ENCODE measurements at places on chromosomes 5 and 9.

DNA sequence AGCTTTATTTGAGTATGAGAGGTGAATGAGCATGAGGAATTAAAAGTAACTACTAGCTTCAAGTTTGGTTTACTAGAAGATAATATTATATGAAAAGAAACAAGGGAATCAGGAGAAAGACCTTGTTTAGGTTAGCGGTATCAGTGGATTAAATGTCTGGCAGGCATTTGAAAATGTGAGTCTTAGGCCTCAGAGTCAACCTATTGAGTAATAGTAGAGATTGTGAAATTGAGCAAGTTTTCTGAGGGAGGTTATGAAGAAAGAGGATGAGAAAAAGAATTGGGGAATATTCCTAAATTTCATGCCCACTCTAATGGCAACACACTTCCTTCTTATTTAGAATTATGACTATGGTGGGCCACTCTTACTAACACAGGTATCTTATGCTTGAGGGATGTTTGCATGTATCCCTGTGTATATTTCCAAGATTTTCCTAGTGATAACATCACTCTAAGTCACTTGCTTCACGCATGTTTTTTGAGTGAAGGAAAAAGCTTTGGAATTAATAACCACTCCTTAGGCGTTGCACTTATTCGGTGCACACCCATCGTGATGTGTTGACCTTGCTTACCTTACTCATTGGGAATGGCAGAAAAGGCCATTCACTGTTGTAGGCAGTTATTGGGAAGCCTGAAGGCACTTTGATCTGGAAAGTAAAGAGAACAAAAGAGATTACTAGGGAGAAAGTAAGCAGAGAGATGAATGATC, 8.2 kb upstream of the ELL2 start:
- no peak for DNase-seq

- no peak for DNase-seq
Measured at GRCh38 chr5:169290895-169291294, 10.0 kb downstream of the SLIT3 start.

- DNase-seq = no peak
Measured at GRCh38 chr5:2014058-2014610, 131.4 kb upstream of the IRX4 start.

DNA sequence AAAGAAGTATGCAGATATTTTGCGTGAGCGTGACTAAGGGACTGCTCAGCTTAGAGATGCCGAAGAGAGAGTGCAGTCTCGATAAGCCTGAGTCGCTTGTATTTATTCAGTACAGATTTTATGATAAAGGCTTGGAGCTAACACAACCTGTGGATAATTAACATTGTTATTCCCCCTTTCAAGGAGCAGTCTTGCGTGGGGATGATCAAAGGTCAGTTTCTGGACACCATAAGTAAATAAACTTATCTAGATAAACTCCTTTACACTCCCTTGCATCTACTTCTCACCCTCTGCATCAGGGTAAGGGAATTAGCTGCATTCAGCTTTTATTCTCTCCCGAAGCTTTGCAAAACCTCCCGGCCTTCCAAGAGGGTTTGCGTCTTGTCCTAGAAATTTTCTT, 357.8 kb upstream of the ST8SIA4 start:
- no peak for DNase-seq

- no peak for DNase-seq
Measured at GRCh38 chr5:80206282-80206681, 49.6 kb downstream of the SERINC5 start.

- no peak for DNase-seq
Measured at GRCh38 chr9:98600631-98601030, 108.1 kb downstream of the GABBR2 start.

- no peak for DNase-seq
Measured at GRCh38 chr9:87422999-87423398, 74.7 kb upstream of the DAPK1 start.

DNA sequence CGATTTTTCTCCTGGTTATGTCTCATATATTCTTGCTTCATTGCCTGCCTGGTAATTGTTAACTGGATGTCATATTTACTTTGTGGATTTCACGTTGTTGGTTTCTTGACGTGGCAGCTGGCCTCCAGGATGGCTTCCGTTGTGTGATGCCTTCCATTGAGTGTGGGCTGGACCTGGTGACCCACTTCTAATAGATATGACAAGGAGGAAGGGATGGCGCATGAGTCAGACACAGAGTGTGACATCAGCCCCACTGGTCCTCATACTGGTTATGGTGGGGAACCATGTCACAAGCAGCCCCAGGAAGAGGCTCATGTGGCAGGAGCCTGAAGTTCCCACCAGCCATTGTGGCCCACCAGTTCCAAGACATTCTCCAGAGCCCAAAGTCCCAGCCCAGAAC, 6.4 kb upstream of the PAEP start:
- no peak for DNase-seq

DNA sequence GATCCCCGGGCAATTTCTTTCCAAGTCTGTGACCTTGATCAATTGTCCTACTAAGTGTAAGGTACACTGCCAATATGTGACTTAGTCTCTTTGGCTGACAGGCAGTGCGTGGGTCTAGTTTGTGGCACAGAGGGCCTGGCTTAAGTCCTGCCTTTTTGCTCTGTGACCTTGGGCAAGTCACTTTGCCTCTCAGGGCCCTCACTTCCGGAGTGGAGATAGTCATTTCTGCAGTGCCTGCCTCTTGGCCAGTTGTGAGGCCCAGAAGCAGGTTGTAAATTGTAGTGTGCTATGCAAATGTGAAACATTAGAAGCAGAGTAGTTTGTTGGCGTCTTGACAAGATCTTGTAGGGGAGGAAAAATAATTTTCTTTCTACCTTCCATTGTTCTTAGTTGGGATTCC, 39.0 kb downstream of the KIF4B start:
- DNase-seq = no peak

- DNase-seq = no peak
Measured at GRCh38 chr5:10124287-10124686, 125.4 kb downstream of the ATPSCKMT start.

DNA sequence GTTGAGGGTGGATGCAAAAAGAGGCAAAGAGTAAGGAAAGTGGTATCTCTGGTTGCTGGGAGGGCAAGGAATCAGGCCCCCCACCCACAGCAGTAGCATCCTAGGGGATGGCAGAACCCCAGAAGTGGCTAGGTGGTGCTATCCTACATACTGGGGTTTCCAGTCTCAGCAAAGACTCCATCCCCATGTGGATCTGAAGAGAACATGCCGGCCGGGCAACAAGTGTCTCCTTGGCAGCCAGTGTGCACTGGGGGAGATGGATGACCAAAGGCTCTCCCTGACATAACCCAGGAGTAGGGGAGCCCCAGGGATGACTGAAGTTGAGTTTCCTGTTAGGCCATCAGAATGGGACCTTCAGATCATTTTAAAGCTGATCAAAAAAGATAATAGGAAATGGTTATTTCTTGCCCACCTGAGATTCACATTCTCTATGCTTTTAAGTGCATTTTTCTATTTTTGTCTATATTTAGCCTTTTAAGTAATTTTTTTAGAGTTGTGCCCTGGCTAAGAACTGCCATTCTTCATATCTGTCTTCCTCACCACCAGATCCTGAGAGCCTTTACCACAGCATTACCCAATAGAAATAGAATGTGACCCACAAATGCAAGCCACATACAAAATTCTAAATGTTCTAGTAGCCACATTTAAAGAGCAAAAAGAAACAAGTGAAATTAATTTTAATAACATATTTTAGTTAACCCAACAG, 78.7 kb upstream of the SMIM23 start:
- DNase-seq = no peak

DNA sequence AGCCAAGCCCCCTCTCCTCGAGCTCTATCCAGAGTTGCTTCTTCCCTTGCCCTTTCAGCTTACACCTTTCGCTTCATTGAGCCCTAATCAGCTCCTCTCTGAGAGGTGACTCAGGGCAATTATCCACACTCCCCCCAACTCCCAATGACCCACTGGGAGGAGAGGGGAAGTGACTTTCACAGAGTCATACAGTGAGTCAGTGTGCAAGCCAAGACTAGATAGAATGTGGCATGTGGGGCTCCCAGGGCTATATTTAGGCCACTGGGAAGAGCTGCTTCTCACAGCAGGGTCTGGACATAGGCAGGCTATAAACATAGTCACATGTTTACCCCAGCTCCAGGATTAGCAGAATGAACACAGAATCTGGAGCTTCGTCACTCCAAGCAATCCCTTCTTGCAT, 57.4 kb downstream of the NRG2 start:
- DNase-seq = no peak

DNA sequence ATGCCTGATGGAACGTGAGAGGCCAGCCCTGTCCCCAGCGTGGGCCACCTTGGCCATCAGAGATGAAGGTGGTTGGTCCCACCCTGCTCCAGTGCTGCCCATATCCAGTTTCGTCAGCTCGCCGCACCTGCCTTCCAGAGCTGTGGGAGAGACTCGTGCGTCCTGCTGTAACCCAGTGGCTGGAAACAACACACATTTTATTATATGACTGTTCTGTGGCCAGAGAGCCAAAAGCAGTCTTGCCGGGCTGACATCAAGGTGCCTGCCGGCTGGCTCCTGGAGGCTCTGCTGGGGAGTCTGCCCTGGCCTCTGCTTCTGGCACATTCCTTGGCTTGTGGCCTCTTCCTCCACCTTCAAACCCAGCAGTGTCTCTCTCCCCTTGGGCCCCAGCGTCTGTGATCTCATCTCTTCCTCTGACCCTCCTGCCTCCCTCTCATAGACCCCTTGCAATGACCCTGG, 94.7 kb downstream of the RXRA start:
- no peak for DNase-seq

- DNase-seq = no peak
Measured at GRCh38 chr5:171624396-171624795, 161.2 kb upstream of the SMIM23 start.

- no peak for DNase-seq
Measured at GRCh38 chr5:44932922-44933585, 124.3 kb downstream of the MRPS30 start.

- no peak for DNase-seq
Measured at GRCh38 chr5:76954383-76954763, 1.5 kb downstream of the CRHBP start.

DNA sequence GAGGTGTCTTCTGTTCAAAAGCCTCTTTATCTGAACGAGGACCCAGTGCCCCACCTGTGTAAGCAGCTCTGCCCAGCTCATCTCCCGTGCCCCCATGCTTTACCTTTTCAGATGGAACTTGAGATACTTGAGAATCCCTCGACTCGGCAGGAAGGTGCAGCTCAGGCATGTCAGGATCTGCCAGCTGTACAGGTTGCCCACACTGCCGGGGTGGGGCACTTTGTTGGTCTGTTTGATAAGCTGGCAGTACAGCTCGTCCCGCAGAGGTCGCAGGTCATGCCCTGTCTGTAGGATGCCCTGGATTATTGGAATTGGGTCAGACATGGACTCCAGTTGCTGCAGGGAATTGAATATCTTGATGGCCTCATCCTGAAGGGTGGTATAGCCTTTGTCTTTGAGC, 58.0 kb upstream of the RETREG1 start:
- no peak for DNase-seq
